H4 (cell line): ENCODE measurements at places on chromosomes 4 and X. TPM values are rescaled to one million over a fixed set of nuclear protein-coding genes. Genes with fewer than 3 reads are reported as not detected.

GRCh38 chr4:128979934-128980333 is 113.4 kb downstream of the SCLT1 start:
- DNase-seq, result peak; percentile 28

GRCh38 chr4:88064410-88064809 is 57.0 kb downstream of the PKD2 start:
- DNase-seq, result no peak

DNA sequence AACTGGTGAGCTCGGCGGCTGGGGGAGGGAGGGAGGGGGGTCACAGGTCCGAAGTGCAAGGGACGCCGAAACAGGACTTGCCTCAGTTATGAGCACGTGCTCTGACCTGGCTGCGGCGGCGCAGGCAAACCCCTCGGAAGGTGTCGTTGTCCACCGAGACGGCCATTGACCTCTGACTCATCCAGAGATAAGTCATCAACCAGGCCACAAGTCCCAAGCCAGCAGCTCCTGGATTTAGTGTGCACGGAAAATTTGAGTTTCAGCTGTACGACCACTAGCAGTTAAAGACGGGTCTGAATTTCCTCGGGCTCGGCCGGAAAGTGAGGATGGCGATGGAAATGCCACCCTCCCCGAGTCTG is 674 bp downstream of the SH3D19 start:
- peak; percentile 15 for DNase-seq

DNA sequence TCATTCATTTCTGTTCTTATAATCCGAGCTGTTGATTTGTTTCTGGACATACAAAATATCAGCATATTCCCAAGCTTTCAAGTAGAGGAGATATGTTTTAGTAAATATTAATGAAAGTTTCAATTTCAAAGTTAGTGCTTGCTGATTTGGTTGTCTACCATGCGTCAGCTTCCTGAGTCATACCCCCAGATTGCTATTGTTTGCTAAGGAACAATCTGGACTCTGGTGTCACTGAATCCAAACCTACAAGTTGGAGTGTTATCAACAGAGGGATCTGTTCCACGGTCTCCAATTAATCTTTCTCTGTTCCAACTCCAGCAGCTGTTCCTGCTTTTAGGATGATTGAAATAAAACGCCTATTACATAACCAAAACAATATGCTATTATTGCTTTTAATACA is 96.1 kb upstream of the FAM9A start:
- no peak for DNase-seq

- no peak for DNase-seq
Observed at GRCh38 chr4:113976741-113977525, 2.5 kb downstream of the ARSJ start.

GPRASP2 gene
- total RNA-seq, result 13.6 and 13.8 TPM in 2 replicates

SYNPO2 gene
- 0.45 and 0.95 TPM in 2 replicates for total RNA-seq

DNA sequence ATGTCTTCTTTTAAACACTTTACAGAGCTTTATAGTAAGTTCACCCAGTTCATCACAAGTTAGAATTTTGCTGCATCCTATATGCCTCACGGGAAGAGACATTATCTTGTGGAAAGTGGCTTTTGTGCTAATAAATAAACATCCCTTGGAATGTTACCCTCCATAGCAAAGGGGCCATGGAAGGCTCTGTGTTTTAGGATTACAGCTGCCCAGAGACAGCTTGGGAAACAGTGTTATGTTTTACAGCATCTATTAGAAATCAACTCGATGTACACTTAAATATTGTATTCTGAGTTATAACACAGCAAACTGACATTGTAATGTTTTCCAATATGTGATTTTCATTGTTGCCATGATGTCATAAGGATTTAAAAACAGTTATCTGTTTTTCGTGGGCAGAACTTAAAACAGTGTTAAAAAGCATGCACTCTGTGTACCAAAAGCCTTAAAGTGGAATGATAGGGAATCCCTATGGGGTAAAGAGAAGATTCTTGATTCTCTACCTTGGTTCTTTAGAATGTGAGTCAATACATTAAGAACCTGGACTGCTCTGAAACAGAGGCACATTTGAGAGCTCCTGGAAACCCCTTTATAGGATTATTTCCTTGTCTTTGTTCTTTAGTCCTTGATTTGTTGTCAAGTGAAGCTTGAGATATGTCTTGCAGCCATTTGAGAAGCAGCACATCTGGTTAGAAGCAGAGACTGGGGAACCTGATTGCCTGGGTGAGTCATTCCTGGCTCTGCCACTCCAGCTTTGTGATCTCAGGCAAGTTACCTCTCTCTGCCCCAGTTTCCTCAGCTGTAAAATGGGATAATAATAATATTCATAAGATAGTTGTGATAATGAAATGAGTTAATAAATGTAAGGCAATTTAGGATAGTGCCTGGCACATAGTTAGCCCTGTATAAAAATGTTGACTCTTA is 41.6 kb downstream of the ARHGAP10 start:
- DNase-seq, result no peak

GAB3 gene
- total RNA-seq, result 0.08 and 0.33 TPM in 2 replicates

NWD2 gene
- total RNA-seq, result not detected in 2 replicates

- peak; percentile 24 for DNase-seq
Observed at GRCh38 chr4:127249066-127249766, 383.5 kb upstream of the INTU start.

DNA sequence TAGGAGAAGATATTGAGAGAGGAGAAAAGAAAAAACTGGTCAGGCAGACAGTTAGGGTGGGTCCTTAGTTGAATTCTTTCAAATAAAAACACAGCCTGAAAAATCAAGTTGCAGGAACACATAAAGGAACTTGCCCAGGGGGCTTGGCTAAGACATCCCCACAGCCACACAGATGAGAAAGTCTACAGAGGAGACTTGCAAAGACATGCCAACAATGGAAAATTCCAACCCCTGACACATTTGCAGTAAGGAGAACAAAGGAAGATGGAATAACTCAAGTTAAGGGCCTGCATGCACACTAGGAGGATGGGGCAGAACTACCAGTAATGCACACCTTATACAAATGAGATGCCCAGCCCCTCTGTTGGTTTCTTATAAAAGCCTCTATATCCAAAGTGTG is 197.6 kb downstream of the CPXCR1 start:
- DNase-seq, result no peak

PNCK gene
- total RNA-seq, result 0.70 and 4.4 TPM in 2 replicates

DNA sequence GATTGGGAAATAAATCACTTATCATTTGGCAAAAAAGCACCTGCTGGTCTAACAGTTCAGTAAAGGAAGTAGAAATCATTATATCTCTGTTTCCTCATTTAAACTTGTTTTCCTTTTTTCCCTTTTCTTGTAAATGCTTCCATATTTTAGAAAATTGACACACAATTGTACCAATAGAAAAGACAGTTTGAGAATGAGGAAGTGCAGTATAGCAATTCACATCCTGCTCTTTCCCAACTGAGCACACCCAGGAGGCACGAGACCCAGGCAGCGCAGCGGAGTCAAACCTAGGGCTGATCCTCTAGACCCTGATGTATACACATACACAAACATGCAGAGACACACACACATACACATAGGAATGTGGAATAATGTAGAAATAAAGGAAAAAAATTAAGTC is 74.8 kb upstream of the PACRGL start:
- no peak for DNase-seq
